ENCODE measurements at places on chromosomes 4 and X. TPM values are rescaled to one million over a fixed set of nuclear protein-coding genes. Genes with fewer than 3 reads are reported as not detected.

Gene TGIF2LX
- total RNA-seq: not detected

Gene IKBKG
- total RNA-seq: 29.1 TPM

Gene INPP4B
- 18.1 TPM for total RNA-seq

Gene MAGEA10
- not detected for total RNA-seq

Gene ATP1B4
- total RNA-seq: not detected

Gene PAGE2
- not detected for total RNA-seq

Gene PHEX
- total RNA-seq: 0.95 TPM

Gene CNKSR2
- 0.95 TPM for total RNA-seq
